Stimulated activated CD4-positive, alpha-beta T cell treated with anti-CD3 and anti-CD28 coated beads, Interleukin-2, amount 100 ng/mL, for 24 hours (primary cell): ENCODE measurements at places on chromosomes 6 and 20.

DNA sequence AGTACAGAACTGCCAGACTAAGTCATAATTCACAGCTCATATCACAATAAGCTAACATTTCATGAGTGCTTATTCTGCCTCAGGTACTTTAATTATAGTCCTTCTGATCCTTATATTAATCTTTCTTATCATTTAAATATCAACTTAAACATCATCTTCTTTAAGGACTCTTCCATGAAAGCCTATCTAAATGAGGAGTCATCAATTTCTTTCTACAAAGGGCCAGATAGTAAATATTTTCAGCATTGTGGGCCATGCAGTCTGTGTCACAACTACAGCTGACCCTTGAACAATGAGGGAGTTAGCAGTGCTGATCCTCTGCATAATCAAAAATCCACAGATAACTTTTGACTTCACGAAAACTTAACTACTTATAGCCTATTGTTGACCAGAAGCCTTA lies 306.4 kb downstream of the TSHZ2 start:
- DNase-seq, result no peak

GRCh38 chr6:22891934-22892333 lies 322.6 kb downstream of the HDGFL1 start:
- DNase-seq, result no peak

GRCh38 chr6:378958-379409 lies 12.6 kb upstream of the IRF4 start:
- DNase-seq, result no peak

- DNase-seq, result no peak
These were observed 258.7 kb downstream of the TAF4 start for GRCh38 chr20:61806995-61807394.

- DNase-seq, result no peak
These were observed 2.4 kb upstream of the PPP1R3G start for GRCh38 chr6:5082487-5083306.
